ENCODE measurements at places on chromosomes 1 and 21.

- DNase-seq, result no peak
These were observed 34.6 kb downstream of the TMEM51 start for GRCh38 chr1:15188130-15188524.

GRCh38 chr1:245278846-245279245, 124.1 kb downstream of the KIF26B start:
- DNase-seq, result no peak

DNA sequence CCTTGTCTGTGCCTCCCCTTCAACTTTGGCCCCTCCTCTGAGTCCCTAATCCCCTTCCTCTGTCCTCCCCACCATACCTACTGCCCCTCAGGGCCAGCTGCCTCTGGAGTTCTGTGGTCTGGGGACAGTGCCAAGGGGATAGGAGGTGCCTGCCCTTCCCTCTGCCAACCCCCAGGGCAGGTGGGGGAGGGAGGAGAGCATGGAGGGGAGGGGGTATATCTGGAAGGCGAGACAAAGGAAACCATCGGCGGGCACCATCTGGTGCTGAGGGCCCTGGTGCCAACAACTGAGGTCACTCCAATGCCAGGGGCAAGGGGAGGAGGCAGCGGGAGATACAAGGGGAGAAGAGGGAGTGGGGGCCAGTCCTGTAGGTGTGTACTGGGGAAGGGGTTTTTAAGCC, 9.6 kb downstream of the RAB25 start:
- no peak for DNase-seq

DNA sequence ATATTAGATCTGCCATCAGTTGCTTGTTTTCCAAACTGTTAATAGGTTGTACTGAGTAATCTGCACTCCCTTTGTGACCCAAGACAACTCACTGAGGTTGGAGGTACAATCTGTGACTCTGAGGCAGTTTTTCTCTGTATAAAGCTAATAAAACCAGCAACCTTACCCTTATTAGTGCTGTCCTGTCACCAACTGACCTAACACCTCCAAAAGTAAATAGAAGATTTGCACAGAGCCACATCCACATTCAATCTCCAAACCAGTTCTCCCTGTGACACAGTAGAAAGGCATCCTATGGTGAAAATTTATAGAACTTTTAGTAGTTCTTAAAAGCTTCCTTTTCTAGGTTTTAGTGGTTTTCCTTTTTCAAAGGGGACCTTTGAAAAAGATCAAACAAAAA, 140.4 kb upstream of the ADGRL2 start:
- no peak for DNase-seq

GRCh38 chr1:160061369-160062229, 8.4 kb downstream of the KCNJ10 start:
- no peak for DNase-seq

DNA sequence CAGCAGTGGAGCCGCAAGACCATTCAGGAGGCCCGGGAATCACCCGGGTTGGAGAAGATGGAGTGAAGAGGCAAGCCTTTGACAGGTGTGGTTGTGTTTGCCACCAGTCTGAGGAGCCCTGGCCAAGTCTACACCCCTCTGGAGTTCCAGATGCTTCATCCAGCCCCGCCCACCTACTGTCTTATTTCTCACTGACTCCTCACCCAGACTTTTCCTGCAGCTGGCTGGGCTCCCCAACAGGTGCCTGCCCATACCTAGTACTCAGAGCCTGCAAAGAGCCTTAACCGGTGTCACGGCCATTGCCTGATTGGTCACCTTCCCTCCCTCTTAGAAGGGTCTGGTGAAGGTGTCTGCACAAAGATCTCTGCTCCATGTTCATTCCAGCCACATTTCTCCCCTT, 16.0 kb downstream of the SLC9A1 start:
- DNase-seq, result no peak

GRCh38 chr1:74728736-74729135, 4.1 kb downstream of the CRYZ start:
- DNase-seq, result no peak

- DNase-seq, result no peak
These were observed 23.5 kb downstream of the ANGPTL1 start for GRCh38 chr1:178847396-178847849.

GRCh38 chr1:3729594-3730542, 22.4 kb upstream of the CCDC27 start:
- no peak for DNase-seq

DNA sequence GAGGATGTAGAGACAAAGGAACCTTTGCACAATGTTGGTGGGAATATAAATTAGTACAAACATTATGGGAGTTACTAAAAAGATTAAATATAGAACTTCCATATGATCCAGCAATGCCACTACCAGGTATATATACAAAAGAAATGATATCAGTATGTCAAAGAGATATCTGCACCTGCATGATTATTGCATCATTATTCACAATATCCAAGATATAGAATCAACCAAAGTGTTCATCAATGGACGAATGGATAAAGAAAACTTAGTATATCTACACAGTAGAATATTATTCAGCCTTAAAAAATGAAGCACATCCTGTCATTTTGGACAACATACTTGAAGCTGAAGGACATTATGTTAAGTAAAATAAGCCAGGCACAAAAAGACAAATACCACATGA, 61.8 kb upstream of the USH2A start:
- no peak for DNase-seq

DNA sequence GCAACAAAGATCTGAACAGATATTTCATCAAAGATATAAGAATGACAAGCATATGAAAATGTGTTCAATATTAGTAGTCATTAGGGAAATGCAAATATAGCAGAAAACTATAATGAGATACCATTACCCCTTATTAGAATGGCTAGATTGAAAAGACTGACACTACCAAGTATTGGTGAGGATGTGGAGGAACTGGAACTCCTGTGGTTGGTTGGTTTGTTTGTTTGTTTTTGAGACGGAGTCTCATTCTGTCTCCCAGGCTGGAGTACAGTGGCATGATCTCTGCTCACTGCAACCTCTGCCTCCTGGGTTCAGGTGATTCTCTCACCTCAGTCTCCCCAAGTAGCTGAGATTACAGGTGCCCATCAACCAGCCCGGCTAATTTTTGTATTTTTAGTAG, 18.9 kb upstream of the HMGN1 start:
- DNase-seq, result no peak

GRCh38 chr1:169466259-169467230, 19.2 kb downstream of the SLC19A2 start:
- DNase-seq, result no peak

DNA sequence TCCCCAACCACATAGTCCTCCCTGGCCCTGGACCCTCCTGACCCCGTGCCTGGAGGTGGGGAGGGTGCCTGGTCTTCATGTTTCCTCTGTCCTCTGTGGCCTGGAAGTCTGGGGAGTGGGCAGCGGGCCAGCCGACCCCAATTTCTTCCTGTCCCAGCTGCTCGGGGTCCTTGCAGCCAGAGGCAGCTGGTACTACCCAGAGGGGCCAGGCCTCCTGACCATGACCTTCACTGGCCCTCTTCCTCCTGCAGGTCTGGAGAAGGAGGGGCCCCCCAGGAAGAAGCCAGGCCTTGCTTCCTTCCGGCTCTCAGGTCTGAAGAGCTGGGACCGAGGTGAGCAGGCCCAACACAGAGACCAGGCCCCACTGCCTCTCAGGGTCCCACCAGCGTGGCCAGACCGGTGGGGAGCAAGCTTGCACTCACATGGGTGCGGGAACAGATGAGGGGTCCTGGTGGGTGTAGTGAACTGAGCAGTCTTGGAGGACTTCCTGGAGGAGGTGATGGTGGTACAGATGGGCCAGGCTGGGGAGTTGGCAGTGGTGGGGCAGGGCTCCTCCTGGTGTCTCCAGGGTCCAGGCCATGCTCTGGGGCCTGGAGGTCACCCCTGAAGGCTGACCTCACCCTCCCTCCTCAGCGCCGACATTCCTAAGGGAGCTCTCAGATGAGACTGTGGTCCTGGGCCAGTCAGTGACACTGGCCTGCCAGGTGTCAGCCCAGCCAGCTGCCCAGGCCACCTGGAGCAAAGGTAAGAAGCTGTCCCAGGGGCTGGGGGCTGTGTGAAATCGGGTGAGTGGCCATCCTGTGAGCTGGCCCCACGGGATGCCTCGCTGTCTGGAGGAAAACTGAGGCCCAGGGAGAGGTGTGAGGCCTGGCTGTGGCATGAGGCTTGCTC, 32.7 kb downstream of the TRIM11 start:
- no peak for DNase-seq

- no peak for DNase-seq
These were observed 25.0 kb downstream of the RLF start for GRCh38 chr1:40185951-40186864.

DNA sequence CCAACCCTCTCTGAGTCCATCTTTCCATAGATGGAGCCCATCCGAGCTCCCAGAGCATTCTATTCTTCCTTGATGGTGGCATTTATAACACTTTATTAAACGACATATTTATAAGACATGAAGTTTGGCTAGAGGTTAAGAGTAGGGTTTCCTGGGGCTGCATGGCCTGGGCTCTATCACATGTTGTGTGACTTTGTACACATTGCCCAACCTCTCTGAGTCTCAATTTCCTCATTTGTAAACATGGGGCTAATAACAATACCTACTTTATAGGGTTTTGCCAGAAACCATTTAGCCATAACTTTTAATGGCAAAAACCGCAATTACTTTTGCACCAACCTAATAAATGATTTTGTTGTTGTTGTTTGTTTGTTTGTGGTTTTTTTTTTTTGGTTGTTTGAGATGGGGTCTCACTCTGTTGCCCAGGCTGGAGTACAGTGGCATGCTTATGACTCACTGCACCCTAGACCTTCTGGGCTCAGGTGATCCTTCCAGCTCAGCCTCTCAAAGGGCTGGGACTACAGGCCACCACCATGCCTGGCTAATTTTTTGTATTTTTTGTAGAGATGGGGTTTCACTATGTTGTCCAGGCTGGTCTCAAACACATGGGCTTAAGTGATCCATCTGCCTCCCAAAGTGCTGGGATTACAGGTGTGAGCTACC, 13.9 kb upstream of the ASAP3 start:
- no peak for DNase-seq

- no peak for DNase-seq
These were observed 1.5 kb downstream of the CACHD1 start for GRCh38 chr1:64471218-64472039.

- no peak for DNase-seq
These were observed 75.9 kb downstream of the LRRC8C start for GRCh38 chr1:89708751-89709375.

- DNase-seq, result peak; percentile 96
These were observed 5.7 kb upstream of the CCT8 start for GRCh38 chr21:29078869-29079767.

GRCh38 chr1:155218854-155219591, 10.5 kb downstream of the MTX1 start:
- no peak for DNase-seq

DNA sequence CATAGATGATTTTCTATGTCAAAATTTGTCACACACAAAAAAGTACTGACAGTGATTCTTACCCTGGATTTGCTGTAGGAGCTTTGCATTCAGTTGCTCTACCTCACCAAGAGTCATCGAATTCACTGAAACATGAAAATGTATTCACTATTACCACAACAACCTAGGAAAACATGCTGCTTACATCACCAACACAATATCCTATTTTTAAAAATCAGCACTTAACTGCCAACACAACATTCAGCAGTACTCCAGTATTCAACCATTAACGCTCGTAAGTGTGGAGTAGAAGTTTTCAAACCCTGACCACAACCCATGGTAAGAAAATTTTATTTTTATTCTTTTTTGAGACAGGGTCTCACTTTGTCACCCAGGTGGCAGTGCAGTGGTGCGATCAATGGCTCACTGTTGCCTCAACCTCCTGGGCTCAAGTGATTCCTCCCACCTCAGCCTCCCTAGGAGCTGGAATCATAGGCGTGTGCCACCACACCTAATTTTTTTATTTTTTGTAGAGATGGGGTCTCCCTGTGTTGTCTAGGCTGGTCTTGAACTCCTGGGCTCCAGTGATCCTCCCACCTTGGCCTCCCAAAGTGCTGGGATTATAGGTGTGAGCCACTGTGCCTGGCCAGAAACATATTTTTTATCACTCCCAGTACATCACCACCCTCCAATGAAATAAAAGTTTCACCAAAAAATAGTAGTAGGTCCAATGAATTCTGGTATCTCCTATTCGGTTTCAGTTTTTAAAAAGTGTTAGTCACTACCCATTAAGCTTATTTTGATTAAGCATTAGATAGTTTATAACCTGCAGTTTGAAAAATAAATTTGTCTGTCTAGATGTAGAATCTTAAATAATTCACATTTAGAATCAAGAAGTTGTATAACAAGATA, 23.8 kb downstream of the C21orf91 start:
- no peak for DNase-seq

GRCh38 chr1:4306559-4307467, 347.6 kb upstream of the AJAP1 start:
- no peak for DNase-seq

DNA sequence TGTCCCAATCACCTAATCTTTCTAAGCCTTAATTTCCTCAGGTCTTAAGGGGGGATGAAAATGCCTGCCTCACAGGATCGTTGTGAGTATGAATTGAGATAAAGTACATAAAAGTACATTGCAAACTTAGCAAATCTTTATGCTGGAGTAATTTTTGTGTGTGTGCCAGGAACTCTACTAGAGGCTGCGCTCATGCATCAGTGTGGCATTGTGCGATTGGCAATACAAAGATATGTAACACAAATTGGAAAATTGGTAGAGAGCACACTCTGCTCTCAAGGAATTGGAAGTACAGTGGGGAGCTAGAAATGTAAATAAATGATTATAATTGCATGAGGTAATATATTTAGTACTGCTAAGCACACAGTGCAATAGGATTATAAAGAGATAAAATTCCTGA, 398.3 kb downstream of the DUSP10 start:
- no peak for DNase-seq
